ENCODE measurements at places on chromosomes 2 and 18.

- DNase-seq, result no peak
These were observed 104.5 kb downstream of the MMADHC start for GRCh38 chr2:149483004-149483605.

- DNase-seq, result no peak
These were observed 793 bp downstream of the NR4A2 start for GRCh38 chr2:156331572-156332283.

- no peak for DNase-seq
These were observed 21.9 kb downstream of the ARPC2 start for GRCh38 chr2:218238887-218239286.

GRCh38 chr2:73232403-73233153 lies 461 bp downstream of the PRADC1 start:
- no peak for DNase-seq

DNA sequence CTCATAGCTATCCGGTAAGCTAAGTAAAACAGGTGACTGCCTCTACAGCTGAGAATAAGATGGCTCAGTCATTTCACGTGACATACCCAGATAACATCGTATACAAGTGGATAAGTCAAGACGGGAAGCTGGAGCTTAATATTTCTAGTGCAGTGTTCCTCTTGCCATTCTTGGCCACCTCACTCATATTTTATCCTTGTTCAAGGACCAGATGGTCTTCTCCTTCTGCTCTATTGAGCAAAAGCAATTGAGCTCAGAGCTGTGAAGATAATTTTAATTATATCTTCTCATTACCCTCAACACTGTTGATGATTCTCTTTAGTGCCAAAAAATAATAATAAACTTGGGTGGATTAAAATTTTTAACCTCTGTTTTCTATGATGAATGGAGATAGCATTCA lies 201.1 kb downstream of the DCC start:
- DNase-seq, result no peak

- no peak for DNase-seq
These were observed 488.8 kb upstream of the FSHR start for GRCh38 chr2:49643149-49643548.

- no peak for DNase-seq
These were observed 272.4 kb upstream of the DPP10 start for GRCh38 chr2:114170070-114170469.

GRCh38 chr2:20365249-20365817 lies 14.7 kb upstream of the PUM2 start:
- DNase-seq, result no peak

DNA sequence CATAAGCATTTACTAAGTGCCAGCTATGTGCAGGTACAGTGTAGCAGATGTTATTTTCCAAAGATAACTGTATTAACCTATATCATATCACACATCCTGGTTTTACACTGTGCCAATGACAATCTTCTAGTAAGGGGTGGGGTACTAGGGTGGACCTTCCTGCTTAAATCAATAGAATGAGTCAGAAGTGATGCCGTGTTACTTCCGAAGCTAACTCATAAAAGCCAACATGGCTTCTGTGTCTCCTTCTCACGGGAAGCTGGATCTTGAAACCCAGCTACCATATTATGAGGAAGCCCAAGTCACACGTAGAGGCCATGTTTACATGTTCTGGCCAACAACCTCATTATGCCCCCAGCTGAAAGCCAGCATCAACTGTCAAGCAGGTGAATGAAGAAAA lies 59.1 kb downstream of the MRPL33 start:
- no peak for DNase-seq

- DNase-seq, result no peak
These were observed 84.6 kb upstream of the NDUFV2 start for GRCh38 chr18:9017905-9018227.

- DNase-seq, result no peak
These were observed 72.0 kb downstream of the STRADB start for GRCh38 chr2:201523506-201523905.

DNA sequence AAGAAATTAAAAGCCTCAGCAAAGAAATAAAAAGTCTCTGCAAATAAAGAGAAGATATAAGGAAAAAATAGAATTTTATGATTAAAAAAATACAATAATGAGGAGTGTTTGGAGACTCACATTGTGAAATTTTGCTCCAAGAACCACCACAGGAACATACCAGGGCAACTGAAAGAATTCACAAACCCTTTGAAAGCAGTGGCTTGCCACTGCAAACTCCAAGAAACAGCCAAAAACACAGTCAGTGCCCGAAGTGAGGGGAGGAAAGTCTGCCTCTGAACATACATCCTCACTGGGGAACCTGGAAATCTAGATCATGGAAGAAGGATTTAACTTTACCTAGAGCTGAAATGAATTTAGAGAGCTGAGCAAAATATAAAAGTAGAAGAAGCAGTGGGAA lies 33.1 kb downstream of the EVA1A start:
- DNase-seq, result no peak

DNA sequence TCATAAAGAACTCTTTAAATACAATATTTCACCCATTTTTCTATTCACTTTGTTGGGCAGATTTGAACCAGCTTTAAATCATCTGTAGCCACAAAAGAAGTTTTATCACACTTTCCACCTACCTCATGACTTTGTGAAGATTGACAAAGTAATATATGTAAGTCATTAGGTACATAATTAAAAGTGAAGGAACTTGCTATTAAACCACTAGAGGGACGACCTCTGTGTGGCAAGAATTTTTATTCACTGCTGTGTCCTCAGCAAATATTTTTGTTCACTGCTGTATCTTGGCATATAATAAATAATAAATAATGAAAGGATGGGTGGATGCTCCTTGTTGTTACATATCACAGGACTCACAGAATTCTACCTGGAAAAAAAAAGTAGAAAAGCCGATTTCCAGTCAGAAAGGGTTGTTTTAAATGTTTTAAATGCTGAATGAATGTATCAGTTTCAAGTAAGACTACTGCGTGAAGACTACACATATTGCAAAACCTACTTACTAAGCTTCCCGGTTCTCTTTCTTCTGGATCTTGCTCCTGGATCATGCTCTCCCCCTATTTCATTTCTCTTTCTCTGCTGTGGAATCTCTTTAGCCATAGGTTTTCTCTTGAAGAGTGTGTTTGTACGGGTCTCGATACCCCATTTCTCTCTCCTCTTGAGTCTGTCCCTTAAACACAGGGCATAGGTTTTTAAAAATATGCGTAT lies 44.8 kb downstream of the KCMF1 start:
- DNase-seq, result no peak

- DNase-seq, result no peak
These were observed 45.9 kb upstream of the ZNF638 start for GRCh38 chr2:71285706-71286105.

DNA sequence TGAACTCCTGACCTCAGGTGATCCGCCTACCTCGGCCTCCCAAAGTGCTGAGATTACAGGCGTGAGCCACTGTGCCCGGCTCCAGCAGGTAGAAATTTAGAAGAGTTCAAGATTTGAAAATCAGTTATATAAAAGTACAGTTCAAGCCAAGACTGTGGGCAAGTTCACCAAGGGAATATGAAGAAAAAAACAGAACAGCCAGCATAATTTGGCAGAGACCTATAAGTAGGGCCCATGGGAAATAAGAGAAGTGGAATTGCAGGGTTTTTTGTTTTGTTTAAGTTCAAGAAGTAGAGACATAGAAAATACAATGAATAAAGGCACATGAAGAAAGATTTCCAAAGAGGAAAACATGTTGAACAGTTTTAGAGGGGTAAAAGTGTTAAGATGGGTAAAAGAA lies 57.9 kb downstream of the BAZ2B start:
- no peak for DNase-seq

- DNase-seq, result no peak
These were observed 41.4 kb upstream of the DTNB start for GRCh38 chr2:25714740-25715139.

DNA sequence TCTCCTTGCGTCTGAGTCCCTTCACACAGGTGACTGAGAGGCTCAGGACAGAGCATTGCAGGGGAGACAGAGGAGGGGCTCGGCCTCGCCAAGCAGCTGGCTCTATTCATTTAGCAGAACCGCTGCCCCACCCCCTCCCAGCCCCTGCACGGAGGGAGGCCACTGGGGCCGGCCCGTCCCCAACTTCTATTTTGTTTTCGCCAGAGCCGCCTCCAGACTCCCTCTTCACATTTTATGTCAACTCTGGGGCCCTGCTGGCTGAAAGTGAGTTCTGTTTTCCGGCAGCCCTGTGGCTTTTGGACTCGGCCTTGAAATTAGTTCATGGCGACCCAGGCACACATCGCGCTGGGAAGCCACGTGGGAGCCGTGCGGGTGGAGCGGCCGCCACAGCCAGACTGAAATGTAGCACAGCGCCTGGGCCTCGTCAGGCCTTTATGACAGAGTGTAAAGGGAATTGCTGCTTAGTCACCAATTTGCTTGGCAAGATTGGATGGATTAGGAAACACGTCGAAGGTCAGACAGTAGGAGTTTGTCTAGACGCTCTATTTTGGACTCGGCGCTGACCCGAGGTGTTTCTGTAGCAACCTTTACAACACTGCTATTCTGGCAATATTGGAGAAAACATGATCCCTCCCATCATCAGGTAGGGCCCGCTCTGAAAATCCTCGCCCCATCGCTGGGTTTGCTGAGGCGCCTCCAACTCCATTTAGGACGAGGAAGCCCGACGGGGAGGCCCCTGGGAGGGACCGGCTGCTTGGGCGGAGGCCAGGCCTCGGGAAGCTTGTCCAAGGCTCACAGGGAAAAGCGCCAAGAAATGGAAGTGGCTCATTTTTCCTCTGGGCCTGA lies 90.7 kb upstream of the CTDP1 start:
- peak; percentile 72 for DNase-seq

GRCh38 chr2:149857344-149857743 lies 269.8 kb upstream of the MMADHC start:
- peak; percentile 12 for DNase-seq

GRCh38 chr2:168024459-168024858 lies 222.9 kb downstream of the STK39 start:
- DNase-seq, result no peak

- no peak for DNase-seq
These were observed 67.1 kb downstream of the CPS1 start for GRCh38 chr2:210623506-210623905.

DNA sequence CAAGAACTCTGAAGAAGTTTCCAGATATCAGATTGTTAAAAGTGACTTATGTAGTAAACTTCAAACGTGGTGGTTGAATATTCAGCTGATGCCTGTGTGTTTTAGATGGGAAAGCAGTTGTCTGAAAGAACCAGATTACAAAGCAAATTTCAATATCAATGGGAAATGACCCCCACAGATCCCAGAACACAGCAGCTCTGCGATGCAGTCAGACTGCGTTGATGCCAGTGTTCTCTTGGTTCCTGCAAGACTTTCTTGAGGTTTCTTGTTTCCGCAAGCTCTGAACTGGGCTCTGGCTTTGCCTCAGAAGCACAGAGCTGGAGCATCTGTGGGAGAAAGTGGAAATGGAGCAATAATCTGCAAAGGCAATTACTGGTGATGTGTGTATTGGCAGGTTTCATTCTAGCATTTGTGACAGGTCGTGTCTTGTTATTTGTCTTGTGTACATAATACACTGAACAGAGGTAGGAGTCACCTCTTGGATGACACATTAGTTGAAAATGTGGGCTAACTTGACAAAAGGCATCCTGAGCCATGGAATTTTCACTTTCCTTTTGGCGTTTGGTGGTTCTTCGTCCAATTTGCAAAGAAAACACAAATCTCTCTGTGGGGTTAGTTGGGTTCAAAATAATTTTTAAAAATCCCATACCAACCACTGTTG lies 10.8 kb upstream of the LYPD6B start:
- DNase-seq, result no peak

Data from BJ (cell line).